ENCODE measurements at places on chromosomes 5 and 9.

DNA sequence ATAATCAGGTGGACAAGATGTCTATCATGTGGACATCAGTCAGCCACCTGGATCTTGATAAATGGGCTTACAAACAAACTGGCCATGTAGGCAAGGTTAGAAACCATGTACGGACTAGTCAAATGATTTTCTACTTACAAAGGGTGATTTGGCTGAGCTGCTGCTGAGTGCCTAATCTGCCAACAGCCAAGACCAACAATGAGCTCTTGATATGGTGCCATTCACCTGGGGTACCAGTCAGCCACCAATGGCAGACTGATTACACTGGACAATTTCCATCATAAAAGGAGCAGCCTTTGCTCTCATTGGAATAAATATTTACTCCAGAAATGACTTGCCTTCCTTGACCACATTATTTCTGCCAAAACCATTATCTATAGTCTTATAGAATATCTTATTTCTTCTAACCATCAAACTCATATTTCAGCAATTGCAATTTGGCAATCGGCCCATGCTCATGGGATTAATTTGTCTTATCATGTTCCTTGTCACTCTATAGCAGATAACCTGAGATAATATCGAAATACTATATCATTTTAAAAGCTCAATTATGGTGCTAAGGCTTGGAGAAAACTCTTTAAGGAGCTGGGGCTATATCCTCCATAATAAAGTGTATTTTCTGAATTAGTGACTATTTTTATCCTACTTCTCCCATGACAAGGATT lies 135.1 kb downstream of the SLC25A46 start:
- no peak for DNase-seq

- no peak for DNase-seq
Measured at GRCh38 chr5:37710965-37711364, 128.9 kb downstream of the GDNF start.

DNA sequence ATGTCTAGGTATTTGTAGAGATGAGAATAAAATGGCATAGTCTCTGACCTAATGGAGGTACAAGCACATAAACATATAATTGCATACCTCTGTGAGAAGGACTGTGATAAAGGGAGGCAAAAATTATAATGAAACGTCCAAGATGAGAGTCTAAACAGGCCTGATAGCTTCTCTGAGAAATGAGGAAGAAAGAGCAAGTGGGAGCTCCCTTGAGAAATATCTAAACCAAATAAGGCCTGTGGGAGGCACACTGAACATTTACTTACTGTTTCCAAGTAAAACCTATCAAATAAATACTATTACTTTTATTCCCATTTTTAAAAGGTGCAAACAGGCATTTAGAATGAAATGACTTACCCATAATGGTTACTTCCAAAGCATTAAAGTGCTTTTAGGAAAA lies 125.6 kb upstream of the PAPPA start:
- no peak for DNase-seq

- DNase-seq, result no peak
Measured at GRCh38 chr5:179118756-179119414, 58.7 kb downstream of the ZNF354C start.

- no peak for DNase-seq
Measured at GRCh38 chr5:124310453-124310852, 436.0 kb downstream of the ZNF608 start.

DNA sequence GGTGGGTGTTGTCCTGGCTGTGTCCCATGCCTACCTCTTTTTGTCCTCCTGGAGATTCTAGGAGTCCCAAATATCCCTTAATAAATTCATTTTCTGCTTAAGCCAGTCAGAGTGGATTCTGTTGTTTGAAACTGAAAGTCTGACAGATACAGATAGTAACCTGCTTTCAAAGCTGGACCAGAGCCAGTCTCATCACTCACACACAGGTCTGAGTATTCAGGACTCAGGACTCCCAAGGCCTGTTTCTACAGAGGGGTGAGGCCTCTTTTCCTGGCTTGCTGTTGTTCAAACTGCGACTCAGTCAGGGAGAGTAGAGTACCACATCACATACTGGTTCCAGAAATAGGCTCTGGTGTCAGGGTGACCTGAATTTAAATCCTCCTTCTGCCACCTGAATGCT lies 190.1 kb downstream of the PAX5 start:
- no peak for DNase-seq

GRCh38 chr9:8030095-8030494 lies 230.5 kb upstream of the DMAC1 start:
- no peak for DNase-seq

- no peak for DNase-seq
Measured at GRCh38 chr5:142175039-142175438, 66.5 kb downstream of the NDFIP1 start.

GRCh38 chr9:135774794-135775525 lies 73.0 kb downstream of the KCNT1 start:
- no peak for DNase-seq

GRCh38 chr5:77343165-77343564 lies 132.7 kb downstream of the PDE8B start:
- no peak for DNase-seq

DNA sequence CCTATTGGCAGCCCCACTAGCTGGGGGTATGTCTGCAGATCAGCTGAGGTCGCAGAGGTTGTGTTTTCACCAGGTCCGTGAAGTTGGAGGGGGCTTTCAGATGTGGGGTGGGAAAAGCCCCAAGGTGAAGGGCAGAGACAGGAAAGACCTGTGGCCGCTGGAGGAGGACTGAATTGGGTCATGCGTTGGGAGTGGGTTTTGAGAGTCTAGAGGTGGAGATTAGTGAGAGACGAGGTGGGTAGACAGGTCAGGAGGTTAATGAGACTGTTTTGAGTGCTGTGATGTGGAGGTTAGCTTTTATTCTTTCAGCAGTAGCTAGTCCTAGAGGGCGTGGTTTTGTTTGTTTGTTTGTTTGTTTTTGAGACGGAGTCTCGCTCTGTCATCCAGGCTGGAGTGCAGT lies 10.3 kb downstream of the SNX30 start:
- DNase-seq, result no peak

GRCh38 chr5:135029477-135030122 lies 4.4 kb downstream of the PITX1 start:
- no peak for DNase-seq

- DNase-seq, result no peak
Measured at GRCh38 chr5:152004095-152004494, 79.4 kb upstream of the GLRA1 start.

GRCh38 chr9:127586096-127586495 lies 26.0 kb upstream of the STXBP1 start:
- no peak for DNase-seq

- DNase-seq, result no peak
Measured at GRCh38 chr5:92401492-92401891, 1018.4 kb upstream of the ARRDC3 start.

DNA sequence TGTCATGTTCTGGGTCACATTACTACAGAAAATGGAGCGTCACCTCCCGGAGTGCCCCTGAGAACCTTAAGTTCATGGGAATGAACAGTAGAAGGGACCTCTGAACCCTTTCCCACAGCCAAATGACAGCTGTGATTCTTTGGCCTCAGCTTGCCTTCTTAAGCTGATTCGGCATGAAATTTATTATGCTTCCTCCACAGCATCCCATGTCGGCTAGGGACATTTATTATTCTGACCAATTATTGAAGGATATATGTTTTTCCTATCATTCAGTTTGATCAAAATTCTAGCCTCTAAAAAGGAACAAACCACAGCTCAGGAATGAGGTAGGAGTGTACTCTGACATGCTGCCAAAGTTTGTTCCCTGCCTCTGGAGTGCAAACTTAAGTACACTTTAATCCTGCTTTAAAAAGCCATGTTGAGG lies 440.6 kb downstream of the CETN3 start:
- no peak for DNase-seq

DNA sequence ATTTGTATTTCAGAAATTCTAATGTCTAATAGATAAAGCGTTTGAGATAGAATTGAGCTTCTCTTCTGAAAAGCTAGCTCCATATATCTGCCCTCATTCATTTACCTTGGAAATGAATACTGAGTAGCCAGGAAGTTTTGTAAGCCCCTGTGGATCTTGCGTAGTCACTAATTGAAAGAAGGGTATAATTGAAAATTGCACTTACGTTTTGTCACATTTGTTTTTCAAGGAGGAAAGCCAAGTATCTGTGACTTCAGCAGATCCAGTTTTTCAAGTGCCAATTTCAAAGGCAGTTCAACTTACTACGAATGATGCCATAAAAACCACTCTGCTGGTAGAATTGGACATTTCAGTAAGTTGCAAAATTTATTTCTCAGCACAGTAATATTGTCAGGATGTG lies 14.0 kb downstream of the MTRR start:
- DNase-seq, result no peak

DNA sequence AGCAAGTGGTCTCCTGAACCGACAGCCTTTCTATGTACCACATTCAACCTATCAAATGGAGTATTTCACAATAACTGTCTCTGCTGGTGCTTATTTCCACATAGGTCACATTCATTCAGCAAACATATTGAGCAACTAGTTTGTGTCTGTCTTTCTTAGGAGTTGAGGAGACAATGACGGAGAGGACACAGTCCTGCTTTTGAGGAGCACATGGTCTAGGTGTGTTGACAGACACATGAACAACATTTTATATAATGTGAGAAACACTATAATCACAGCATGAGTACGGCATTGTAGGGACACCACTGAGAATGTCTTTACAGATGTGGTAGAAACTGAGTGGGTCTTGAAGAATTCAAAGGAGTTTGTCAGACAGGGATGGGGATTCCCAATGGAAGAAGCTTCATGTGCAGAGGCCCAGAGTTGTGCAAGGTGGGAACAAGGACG lies 28.5 kb downstream of the NFIL3 start:
- no peak for DNase-seq

GRCh38 chr5:67543720-67544270 lies 347.2 kb upstream of the CD180 start:
- DNase-seq, result no peak

DNA sequence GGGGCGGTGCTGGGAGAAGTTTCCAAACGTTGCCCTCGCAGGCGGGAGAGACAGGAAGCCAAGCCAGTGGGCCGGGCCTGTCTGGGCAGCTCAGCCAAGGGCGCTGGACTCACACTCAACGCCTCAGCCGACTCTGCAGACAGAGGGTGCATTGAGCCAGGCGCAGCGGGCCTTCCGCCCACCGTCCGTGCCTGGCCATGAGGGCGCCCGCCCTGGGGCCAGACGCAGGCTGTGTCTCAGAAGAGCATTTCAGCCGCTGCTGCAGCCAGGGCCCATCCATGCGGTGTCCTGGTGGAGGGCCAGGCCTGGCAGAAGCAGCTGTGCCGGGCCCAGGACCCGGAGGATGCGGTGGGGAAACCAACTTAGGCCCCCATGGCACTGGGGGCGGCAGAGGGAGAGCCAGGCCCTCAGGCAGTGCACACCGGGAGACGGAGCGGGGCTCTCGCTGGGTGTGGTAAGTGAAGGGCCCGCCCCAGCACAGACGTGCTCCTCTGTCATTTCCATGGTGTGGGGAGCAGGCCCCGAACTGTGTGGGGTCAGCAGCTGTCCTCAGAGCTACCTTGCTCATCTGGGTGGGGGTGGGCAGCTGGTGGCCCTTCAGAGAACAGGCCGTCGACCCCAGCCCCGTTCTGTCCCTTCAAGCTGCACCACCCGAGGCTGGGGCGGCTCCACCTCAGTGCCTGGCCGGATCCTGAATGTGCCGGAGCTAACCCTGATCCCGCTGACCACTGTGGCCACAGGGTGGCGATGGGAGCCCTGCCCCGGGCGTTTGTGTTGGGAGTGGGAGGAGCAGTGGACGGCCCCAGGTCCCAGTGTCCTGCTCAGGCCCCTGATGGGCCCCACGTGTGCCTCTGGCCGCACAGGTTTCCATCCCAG lies 18.0 kb downstream of the DNLZ start:
- DNase-seq, result no peak

- no peak for DNase-seq
Measured at GRCh38 chr5:91794856-91795548, 411.9 kb upstream of the ARRDC3 start.

DNA sequence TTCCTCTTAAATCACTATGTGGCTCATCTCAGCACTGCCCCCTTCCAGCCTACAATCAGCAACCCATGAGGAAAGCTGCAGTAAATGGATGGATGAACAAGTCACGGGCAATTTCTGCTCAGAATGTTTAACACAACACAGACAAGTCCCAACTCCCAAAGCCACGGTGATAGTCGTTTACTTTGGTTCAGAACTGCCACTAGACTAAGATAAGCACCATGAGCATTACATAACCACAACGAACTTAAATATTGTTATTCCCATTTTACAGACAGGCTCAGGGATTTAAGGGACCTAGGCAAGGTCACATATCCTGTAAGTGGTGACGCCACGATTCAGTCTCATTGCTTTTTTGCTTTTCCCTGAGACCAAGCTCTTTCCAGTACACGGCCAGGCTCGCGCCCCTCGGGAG lies 2.0 kb upstream of the SMIM27 start:
- DNase-seq, result no peak

- peak; percentile 66 for DNase-seq
Measured at GRCh38 chr5:20536341-20536740, 548.3 kb upstream of the CDH18 start.

GRCh38 chr5:58025809-58026208 lies 434.1 kb downstream of the PLK2 start:
- no peak for DNase-seq

DNA sequence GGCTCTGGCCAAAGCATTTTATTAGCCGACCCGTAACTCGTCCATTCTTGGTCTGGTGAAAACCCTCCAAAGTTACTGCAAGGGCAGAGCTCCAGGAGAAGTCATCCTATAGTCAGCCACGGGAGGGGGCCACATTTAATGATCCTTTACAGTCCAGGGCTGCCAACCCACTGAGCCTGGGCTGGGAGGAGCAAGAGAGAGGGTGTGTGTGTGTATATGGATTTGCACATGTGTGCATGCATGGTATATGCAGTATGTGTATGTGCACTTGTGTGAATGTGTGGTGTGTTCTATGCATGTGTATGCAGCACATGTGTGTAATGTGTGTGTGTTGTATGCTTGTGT lies 4.2 kb upstream of the RASGEF1C start:
- no peak for DNase-seq

GRCh38 chr9:20270161-20270560 lies 352.1 kb downstream of the MLLT3 start:
- DNase-seq, result no peak

DNA sequence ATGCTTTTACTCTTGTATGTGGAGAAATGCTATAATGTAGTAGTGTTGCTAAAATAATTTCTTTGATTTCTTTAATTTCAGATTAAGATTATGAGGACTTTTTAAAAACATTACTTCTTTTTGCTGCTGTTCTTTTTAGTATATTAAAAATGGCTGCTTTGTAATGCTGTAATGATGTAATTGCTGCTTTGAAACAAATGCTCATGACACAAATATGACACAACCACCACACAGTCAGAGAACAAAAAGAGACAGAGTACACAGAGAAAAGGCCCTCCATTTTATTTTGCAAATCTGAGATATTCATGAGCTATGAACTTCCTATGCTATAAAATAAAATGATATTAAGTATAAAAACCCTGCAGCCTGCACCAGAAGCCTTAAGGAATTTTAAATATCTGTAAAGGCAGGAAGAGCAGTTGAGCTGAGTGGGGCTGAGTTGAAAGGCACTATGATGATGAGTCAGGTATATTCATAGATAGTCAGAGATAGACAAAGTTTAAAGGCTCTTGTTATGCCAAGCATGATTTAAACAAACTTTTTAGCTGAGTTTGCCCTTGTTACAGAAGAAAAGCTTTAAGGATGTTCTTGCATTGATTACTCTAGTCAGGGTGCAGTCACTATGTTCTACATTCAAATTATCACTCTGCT lies 5.1 kb upstream of the POU5F2 start:
- DNase-seq, result no peak
